Right atrium auricular region (tissue), 2 donors: ENCODE measurements at places on chromosomes 12 and 14.

DNA sequence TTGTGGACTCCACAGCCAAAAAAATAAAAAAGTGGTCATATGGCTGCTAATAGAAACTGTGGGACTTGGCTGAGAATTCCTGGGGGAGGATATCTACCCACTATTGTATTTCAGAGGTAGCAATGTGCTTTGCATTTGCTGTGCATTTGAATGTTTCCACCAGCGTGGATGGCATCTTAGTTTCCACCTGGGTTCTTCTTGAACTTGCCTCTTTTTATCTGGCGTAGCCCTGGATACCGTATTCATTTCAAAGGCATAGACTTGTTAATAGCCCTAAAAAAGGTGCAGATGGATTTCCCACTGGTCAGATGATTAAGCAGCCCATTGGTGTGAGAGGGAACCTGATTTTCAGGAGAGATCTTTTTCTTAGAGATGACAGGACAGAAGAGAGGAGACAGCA is 1.9 kb upstream of the MYF5 start:
- DNase-seq = no peak

- DNase-seq = no peak
Measured at GRCh38 chr12:11553871-11554533, 95.5 kb upstream of the ETV6 start.

- no peak for DNase-seq
Measured at GRCh38 chr12:20366776-20367409, 1.4 kb upstream of the PDE3A start.

- DNase-seq = no peak
Measured at GRCh38 chr14:75885829-75886228, 96.0 kb downstream of the TGFB3 start.

DNA sequence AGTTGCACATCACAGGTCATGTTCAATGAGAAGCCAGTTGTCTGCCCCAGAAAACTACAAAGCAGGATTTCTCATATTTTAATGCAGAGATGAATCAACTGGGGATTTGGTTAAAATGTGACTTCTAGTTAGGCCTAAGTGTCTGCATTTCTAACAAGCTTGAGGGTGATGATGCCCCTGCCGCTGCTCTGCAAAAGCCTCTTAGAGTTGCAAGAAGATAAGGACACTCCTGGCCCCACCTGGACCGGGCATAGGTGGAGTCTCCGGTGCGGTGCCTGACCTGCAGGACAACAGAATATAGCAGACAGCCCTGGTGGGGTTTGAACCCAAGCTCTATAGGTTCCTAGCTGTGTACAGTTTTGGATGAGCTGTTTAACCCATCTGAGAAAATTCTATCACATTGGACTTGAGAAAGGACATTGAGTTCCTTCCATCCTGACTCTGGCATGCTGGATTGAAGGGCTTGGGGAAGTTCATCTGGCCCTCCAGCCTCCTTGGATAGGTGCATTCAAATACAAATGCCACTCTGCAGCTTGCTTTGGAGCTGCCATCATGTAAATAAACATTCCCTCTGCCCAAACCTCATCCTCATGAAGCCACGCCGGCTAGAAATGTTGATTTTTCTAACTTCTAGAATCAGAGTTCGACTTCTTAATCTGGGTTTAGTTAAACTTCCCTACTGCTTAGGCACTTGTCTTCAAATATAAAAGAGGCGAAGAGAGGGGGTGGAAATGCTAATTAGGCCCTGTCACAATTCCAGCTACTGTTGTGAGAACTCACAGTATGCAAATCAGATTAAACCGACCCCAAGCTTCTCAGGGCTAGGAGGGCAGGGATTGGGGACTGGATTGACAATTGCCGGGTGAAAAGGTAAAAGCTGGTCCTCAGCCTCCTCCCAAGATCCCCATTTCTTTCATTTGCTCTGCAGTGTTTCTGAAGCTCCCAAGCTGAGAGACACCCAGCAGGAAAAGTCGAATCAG is 1225.6 kb downstream of the VRK1 start:
- DNase-seq = no peak

- DNase-seq = no peak
Measured at GRCh38 chr14:96082420-96083300, 43.5 kb downstream of the C14orf132 start.

DNA sequence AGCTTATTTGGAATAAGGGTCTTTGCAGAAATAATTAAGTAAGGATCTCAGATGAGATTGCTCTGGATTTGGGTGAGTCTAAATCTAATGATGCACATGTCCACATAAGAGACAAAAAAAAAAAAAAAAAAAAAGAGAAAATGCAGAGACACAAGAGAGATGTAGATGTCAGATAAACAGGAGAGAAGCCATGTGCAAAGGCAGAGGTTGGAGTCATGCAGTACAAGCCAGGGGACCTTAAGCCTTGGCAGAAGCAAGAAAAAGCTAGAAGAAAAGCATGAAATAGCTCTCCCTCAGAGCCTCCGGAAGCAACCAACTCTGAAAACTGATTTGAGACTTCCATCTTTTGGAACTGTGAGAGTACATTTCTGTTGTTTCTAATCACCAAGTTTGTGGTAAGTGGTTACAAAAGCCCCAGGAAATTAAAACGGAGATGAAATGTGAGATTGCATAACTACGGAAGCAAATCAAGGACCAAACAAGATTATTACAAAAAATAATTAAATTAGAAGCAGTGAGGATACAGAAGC is 1304.0 kb upstream of the SEL1L start:
- DNase-seq = no peak

- DNase-seq = no peak
Measured at GRCh38 chr12:98696036-98696646, 51.1 kb downstream of the APAF1 start.
